Heart left ventricle (tissue), 16 donors: ENCODE measurements at places on chromosomes 13 and 19. TPM values are rescaled to one million over a fixed set of nuclear protein-coding genes. Genes with fewer than 3 reads are reported as not detected.

DNA sequence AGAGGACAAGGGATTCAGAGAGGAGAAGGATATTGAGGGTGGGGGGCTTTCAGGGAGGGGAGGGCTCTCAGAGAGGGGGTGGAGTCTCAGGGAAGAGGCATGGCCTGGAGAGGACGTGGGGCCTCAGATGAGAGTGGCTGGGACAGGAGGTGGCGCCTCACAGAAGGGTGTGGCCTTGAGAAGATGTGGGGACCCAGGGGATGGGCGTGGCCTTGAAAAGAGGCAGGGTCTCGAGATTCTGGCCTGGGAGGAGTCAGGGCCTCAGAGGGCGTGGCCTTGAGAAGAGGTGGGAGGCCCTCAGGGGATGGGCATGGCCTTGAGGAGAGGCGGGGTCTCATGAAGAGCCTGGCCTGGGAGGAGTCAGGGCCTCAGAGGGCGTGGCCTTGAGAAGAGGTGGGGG is 23.7 kb upstream of the TNFSF14 start:
- no peak for DNase-seq

DNA sequence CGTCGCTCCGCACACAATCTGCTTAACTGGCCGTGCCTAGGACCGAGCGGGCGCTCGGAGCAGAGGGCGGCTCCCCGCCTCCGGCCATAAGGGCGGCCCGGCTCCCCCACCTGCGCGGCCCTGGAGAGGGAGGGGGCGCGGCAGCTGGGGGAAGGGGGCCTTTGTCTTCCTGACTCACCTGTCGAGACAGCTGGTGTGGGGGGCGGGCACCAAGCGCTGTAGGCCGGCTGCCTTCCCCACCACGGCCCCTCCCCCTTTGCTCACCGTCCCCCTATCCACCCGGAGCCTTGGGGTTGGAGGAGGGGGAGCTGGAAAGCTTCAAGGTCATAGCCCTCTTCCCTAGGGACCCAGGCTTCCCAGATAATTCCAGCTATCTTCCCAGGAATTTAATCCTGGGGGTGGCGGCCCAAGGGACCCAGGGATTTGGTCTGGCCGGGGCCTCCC is 1.2 kb downstream of the VASP start:
- DNase-seq: no peak

DNA sequence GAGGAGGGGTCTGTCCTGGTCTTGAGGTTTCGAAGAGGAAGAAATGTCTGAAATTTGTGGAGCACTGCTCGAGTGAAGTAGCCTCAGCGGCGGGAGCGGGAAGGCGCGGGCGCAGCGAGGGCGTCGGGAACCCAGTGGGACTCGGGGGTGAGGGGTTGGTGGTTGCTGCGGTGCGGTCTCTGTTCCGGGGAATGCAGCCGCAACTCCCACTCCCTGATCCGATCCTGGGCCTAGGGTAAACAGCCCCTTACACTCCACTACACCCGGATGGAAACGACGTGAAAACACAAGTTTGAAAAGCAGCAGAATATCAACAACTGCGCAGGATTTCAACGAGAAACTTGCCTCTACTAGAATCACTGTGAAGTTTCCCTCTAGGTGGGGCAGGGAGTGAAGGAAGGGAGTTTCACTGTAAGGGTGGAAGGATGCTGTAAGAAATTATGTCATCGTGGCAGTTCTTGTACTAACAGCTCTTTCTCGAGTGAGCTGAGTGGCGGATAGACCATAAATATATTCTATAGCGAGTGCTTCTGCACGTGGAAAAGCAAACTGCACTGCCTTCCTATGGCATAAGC is 2.0 kb upstream of the KLF12 start:
- peak; percentile 30 for DNase-seq

ZNF850 gene
- 3.9 TPM for total RNA-seq

IGLON5 gene
- total RNA-seq: not detected

SIAH3 gene
- not detected for total RNA-seq

DNA sequence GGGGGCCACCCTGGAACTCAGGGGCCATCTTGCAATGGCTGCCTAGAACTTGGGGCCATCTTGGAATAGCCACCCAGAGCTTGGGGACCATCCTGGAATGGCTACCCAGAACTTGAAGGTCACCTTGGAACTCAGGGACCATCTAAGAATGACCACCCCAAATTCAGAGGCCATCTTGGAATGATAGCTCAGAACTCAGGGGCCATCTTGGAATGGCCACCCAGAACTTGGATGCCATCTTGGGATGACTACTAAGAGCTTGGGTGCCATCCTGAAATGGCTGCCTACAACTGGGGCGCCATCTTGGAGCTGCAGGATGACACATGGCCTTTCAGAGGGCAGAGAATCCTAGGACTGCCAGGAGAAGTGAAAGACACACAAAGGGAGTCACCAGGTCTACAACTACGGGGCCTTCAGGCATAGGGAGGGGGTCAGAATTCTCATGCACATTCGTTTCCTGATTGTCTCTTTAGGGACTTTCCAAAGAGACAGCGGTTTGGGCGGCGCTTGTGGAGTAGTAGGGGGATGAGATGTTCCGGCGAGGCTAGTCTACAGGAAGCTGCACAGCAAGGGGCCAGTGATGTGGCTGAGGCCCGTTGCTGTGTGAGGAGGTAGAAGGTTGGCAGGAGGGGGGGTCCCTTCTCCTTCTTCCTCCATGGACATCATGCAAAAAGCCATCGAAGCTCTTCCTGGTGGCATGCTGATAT is 125.0 kb downstream of the IER2 start:
- DNase-seq: no peak

- no peak for DNase-seq
These were observed 10.9 kb upstream of the DNMT1 start for GRCh38 chr19:10205636-10206035.

DNA sequence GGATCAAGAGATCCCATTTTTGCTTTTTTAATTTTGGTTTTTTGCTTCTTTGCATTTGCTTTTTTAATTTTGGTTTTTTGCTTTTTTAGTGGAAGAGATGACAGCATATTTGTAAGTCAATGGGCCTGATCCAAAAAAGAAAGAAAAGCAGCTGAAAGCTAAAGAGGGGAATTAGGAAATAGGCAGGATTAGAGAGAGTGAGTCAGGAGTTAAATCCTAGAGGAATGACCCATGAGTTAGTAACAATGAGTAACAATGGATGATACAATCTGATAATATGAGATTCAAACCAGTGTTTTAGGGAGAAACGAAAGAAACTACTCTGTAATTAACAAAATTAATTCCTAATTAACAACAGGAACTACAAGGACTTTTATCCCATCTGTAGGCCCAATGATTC is 111.2 kb upstream of the SGCG start:
- no peak for DNase-seq

POU2F2 gene
- 0.16 TPM for total RNA-seq

DNA sequence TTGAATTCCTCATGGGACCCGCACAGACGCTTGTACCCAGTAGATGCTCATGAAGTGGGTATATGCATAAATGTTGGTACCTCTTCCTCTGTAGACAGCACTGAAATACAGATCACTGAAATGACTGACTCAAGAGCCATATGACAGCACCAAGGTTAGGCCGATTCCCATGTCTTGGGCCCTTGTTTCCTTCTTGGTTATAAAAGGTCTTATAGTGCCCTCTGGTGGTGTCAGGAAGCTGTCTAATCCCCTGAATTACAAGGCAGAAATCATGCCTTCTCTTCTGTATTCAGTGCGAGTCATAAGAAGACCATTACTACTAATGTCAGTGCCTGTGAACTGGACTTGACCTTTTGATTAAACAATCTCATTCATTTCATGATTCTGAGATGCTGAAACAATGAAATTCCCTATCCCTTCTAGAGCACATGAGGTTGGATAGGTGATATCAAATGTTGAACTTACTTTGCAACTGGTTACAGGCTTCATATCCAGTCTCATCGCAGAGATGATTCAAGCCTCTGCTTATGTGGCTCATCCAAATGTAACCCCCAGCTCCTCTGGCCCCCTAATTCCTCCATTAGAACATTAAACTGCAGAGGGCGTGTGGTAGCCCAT is 59.7 kb downstream of the SPATA13 start:
- no peak for DNase-seq

- no peak for DNase-seq
These were observed 72.2 kb downstream of the CDADC1 start for GRCh38 chr13:49319951-49320350.

- peak; percentile 98 for DNase-seq
These were observed at the start of gene UGGT2 for GRCh38 chr13:96053003-96053703. TSS of gene UGGT2 (minus strand) at chr13:96053401. CDS start at chr13:96053312, 89 bp downstream.

ZIM2 gene
- not detected for total RNA-seq

GRCh38 chr19:15187026-15188007 is 13.5 kb downstream of the NOTCH3 start:
- no peak for DNase-seq

- peak; percentile 66 for DNase-seq
These were observed 39.3 kb downstream of the EFNA2 start for GRCh38 chr19:1324806-1325567.

- DNase-seq: no peak
These were observed 72.4 kb downstream of the COL4A1 start for GRCh38 chr13:110234532-110234931.

GRCh38 chr13:110425444-110425780 is 118.3 kb downstream of the COL4A2 start:
- DNase-seq: no peak

- DNase-seq: no peak
These were observed 19.5 kb downstream of the CCDC70 start for GRCh38 chr13:51881296-51881695.

MISP gene
- not detected for total RNA-seq

DNA sequence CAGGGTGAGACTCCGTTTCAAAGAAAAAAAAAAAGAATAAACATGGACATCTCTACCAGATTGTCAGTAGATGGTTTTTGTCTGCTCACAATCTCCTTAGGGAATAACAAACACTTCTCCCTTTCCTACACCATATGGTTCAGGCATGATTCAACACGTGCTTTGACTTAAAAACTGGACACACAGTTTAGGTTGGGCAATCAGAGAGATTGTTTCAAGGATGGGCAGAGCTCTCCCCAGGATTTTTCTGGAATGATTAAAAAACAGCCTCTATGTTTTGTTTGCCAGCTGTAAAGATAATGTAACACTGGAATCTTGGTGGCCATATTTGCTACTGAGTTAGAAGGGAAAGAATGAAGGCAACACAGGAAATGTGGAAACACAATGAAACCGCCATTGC is 150.1 kb upstream of the TSC22D1 start:
- DNase-seq: no peak

DNA sequence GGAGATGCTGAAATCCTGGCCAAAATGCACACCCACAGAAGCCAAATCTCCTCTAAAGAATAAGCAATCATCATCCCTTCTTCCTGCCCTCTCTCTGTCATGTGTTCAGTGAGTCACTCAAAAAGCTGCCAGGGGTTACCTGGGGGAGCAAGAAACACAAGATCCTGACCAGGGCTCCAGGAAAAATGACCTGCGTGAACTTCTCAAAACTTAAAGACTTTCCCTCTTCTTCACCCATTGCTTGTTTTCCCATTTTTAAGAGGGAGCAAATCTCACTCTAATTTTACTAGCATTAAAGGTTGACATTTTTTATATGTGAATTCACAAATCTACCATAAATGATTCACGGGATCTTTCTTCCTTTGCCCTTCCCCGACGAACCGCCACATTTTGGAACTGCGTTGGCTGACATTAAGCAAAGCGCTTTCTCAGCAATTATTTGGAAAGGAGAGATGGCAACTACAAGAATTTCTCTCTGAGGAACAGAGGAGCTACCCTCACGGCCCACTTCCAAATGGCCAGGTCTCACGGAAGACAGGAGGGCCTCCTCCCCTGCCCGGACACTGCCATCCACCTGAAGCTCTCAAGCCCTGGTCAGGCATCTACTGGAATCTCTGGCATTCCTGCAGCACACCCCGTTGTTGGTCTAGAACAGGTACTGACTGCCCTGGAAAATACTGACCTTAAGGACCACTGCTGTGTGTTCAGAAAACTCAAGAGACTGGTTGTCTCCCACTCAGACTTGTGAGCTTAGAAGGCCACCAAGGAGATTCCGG is 14.2 kb downstream of the TSHZ3 start:
- DNase-seq: no peak

DNA sequence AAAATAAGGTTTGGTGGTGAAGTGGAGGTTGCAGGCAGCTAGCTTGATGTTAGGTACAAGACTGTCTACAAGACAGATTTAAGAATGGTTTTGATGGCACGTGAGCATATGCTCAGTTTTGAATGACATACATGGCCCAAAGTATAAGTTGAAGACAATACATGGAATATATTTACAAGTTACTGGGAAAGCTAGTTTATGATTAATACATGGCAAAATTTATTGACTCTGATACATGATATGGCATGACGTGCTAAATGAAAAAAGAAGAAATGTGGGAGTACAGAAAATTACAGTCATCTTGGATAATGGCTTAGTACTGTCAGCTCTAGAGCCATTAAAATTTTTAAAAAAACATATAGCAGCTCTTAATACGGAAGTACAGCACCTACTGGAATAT is 4.4 kb downstream of the KLF5 start:
- no peak for DNase-seq

GRCh38 chr13:109119896-109120295 is 490.5 kb downstream of the MYO16 start:
- DNase-seq: no peak

DNA sequence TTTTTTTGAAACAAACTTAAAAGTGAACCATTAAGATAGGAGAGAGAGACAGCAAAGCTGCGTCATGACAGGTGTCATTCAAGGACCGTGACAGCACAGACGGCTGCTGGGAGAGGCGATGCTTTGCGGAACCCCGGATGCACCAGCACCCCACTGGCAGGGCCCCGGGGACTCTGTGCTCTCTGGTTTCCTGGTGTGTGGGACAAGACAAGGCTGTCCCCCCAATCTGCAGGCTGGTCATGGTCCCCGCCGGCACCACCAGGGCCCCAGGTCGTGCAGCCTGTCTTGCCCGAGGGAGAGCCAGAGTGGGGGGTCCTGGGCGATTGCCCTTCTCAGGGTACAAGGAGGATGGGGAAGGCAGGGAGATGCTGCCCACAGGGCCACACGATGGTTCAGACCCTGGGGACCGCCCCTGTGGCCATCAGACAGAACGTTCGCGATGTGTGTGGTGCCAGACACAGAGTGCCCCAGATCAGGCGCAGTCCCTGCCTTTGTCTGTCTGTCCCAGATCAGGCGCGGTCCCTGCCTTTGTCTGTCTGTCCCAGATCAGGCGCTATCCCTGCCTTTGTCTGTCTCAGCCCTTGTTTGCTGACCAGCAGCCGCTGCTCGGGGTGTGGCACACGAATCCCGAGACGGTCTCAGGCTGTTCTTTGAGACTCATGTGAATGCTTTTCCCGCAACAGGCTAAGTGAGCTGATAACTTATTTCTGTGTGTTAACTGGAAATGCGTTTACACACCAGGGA is 36.1 kb downstream of the ADPRHL1 start:
- no peak for DNase-seq
